Right kidney (tissue), 9 donors: ENCODE measurements at places on chromosomes 2 and 18.
A peak's percentile ranks its signal among the peaks of the same experiment; 100 is the strongest.

GRCh38 chr2:238458651-238459050 lies 31.9 kb downstream of the ASB1 start:
- DNase-seq: no peak

GRCh38 chr2:153214337-153214736 lies 264.2 kb downstream of the RPRM start:
- no peak for DNase-seq

- DNase-seq: peak; percentile 8
Observed at GRCh38 chr18:67104700-67105284, 411.7 kb downstream of the DSEL start.

DNA sequence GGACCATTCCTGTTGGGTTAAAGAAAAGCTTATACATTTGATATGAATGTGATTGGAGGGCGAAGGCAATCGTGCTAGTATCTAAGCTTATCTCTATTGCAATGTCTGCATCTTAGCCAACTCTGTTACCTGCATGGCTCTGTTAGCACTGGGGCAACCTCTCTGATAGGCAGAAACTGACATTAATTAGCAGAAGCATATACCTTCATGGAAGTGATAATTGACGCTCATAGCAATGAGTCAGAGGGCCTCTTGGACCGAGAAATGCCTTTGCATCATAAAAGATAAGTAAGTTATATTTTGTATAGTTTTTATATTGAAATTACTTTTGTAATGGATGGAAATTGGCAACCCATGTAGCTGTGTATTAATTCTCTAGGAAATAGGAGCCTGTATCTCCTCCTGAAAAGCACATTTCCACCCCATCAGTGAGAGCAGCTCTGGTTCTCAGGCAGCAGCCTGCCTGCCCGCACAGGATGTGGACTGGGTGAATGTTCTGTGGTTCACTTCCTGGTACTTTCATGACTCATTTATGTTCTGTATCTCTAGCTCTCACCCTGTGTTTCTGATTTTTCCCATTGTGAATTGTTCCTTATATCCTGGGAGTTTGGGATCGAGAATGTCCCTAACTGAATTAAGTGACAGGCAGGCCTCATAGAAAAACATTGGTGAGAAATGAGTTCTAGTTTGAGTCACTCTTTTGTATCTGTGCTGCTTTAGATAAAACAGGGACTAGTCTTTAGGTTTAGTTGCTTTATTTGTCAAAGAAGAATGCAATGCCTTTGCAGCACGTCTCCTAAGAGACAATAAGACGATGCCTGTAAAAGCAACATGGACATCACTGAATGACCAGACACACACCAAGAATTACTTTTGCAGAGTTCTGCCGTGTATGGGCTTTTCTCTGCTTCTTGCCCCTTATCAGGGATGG lies 344.9 kb downstream of the DCDC2C start:
- DNase-seq: no peak

GRCh38 chr18:9737472-9738121 lies 29.5 kb downstream of the RAB31 start:
- DNase-seq: peak; percentile 47

DNA sequence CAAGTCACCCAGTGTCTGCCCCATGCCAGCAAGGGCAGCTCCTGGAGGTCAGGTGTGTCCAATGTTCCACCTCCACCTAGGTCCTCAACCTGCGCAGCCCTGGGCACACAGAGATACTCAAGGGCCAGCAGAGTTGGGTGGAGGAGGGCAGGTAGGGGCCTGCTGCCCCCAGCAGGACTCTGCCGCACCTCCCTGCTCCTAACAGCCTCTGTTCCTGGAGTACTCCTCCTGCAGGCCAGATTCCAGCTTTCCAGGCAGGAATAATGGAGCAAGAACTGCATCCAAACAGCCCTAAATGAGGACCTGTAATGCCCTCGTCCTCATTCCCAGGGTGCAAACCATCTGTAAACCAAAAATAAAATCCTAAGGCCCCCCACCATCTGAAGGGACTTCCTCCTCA lies 44.4 kb upstream of the ACAA2 start:
- no peak for DNase-seq

DNA sequence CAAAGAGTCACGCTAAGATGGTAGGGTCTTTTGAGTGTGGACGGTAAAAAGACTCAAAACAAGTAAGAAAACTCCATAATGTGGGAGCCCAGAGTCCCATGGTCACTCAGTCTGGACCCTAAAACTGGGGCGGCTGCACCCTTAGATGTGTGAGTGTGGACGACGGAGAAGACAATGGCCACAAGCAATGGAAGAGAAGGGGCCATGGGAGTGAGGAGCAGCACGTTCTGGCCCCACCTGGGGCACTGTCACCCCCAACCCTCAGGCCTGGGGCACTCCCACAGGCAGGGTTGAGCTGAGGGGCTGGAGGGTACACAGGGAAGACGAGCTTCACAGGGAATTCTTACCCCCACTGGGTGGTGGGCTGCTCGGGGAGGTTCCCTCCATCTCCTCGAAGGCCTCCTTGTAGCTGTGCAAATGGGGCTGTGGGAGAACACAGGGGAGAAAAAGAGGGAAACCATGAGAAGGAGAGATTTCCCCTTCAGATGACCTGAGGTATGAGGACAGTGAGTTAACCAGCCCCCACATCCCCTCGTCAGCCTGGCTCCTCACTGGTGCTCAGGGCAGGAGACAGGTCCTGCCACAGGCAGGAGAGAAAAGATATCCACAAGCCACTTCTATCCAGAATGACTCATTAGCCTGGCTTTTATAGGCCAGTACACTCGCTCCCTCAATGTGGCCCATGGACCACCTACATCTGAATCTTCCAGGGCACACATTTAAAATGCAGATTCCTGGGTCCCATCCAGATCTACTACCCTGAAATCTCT lies 167.9 kb downstream of the TNS1 start:
- DNase-seq: no peak

- DNase-seq: no peak
Observed at GRCh38 chr18:62862466-62862865, 147.1 kb downstream of the PHLPP1 start.

- no peak for DNase-seq
Observed at GRCh38 chr18:6797171-6797570, 67.7 kb downstream of the ARHGAP28 start.

- no peak for DNase-seq
Observed at GRCh38 chr18:57898506-57899124, 95.5 kb upstream of the ATP8B1 start.

DNA sequence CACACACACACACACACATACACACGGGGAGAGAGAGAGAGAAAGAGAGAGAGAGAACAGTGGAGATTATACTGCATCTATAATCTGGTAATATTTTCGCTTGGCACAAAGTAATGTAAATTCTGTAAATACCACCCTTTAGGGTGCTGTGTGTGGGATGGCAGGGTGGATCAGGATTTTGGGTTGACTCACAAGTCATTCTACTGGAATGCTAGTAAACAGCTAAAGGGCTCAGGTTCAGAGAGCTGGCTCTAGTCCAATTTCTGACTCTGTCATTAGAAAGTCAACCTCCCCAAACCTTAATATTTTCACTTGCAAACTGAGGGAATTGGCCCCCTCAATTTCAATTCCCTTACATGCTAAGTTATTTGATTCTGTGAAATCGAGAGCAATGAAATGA lies 308.3 kb downstream of the TSN start:
- DNase-seq: no peak

GRCh38 chr18:40882468-40882867 lies 1072.6 kb upstream of the PIK3C3 start:
- no peak for DNase-seq

DNA sequence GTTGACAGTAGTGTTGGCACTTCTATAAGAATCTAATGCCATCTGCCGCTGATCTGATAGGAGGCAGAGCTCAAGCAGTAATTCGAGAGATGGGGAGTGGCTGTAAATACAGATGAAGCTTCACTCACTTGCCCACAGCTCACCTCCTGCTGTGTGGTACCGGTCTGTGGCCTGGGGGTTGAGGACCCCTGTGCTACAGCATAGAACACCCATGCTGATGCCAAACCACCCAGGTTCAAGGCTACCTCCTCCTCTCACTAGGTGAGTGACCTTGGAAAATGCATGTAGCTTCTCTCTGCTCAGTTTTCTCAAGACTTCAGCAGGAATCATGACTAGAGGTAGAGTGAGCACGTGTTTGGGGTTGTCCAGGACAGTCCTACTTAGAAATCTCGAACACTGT lies 263.4 kb downstream of the SH3BP4 start:
- no peak for DNase-seq

DNA sequence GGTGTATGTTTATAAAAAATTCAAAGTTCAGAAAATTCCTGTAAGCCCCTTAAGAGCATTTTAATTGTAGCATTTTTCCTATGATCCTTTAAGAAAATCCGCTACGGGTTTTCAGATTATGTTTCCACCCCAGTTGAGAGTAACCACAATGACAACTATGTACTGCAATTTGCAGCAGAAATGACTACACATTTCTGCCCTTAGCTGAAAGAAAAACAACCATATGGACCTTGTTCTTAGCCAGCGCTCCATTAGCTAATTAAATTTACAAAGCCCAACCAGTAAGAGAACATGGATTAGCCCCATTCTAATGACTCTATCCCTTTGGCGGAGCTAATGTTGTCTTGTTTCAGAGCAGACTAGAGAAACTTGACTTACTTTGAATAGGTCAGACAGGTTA lies 247.6 kb downstream of the SLC8A1 start:
- no peak for DNase-seq

DNA sequence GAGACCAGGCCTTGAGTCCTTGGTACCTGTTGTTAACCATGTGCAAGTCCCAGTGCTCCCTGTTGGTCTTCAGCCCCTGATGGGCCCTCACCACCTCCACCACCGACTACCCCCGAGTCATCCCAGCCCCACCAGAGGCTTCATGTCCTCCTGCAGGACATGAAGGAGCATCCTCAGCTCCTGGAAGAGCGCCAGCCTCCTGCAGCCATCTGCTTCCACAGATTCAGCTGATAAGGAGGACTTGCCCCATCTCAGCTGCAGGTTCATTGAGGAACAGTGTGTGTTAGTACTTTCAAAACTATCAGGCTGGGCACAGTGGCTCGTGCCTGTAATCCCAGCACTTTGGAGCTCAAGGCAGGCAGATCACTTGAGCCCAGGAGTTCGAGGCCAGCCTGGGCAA lies 151.9 kb downstream of the ATP9B start:
- no peak for DNase-seq

- no peak for DNase-seq
Observed at GRCh38 chr2:38572167-38572566, 30.6 kb downstream of the HNRNPLL start.

GRCh38 chr2:107358362-107358761 lies 468.3 kb upstream of the RGPD4 start:
- no peak for DNase-seq

GRCh38 chr18:70418546-70419311 lies 129.9 kb downstream of the SOCS6 start:
- peak; percentile 8 for DNase-seq

DNA sequence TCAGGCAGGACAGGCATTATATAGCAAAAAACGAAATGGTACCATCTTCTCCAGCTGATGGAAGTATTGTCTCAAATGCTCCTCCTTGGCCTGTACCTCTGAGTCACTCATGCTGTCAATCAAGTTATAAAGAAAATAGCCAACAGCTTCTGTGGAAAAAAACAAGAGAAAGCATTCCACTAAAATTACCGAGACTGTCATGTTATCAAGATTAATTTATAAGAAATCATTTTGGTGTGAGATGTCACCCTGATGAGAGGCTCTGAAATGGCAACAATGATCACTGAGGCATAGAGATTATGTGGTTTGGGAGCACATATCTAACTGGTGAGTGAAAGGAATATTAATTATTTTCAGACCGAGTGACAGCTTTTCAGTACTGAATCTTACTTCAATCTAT lies 47.4 kb downstream of the LRPPRC start:
- DNase-seq: no peak

GRCh38 chr18:65221115-65221514 lies 529.7 kb upstream of the CDH7 start:
- DNase-seq: no peak

GRCh38 chr2:191933307-191934105 lies 86.6 kb upstream of the CAVIN2 start:
- no peak for DNase-seq

DNA sequence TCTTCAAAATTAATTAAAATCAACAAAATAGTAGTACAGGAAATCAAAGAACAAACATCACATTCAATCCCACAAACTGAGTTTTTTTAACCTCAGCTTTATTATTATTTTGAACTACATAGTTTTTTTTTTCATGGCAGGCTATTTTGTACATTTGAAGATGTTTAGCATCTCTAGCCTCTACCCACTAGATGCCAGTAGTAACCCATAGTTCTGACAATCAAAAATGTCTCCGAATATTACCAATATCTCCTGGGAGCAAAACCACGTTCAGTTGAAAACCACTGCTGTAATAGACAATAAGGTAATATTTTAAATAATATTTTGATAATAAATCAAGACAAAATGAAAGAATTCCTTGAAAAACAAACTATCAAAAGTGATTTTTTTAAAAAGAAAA lies 702.6 kb upstream of the LRRTM1 start:
- no peak for DNase-seq

DNA sequence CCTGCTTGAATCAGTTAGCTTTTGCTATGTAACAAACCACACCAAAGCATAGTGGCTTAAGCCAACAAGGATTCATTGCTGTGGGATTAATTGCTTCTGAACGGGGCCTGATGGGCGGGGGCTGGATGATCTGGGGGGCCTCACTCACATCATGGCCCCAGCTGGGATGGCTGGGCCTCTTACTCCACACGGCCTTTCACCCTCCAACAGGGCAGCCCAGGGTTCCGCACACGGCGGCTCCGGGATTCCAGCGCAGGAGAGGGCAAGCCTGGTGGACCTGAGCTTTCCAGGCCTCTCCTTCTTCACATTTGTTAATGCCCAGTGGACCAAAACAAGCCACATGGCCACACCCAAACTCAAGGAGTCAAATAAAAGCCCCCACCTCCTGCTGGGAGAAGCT lies 86.3 kb upstream of the PHLPP1 start:
- no peak for DNase-seq

DNA sequence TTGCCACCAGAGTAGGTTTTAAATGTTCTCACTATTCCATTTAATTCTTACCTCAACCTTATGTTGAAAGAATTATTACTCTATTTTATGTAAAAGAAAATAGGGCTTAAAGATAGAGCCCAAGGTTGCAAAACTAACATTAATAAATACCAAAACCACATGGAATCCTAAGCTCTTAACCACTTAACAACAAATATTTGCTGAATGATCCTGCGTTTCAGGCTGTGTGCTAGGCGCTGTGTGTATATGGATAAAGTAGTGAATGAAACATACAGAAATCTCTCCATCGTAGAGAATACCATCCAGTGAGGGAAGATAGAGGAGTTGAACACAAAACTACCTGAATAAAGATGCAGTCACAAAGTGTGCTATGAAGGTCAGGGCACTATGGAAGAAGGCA lies 485.1 kb downstream of the THSD7B start:
- DNase-seq: no peak

GRCh38 chr2:109216332-109216731 lies 87.3 kb downstream of the SH3RF3 start:
- no peak for DNase-seq

GRCh38 chr2:85401464-85401805 lies 8.7 kb downstream of the CAPG start:
- no peak for DNase-seq

DNA sequence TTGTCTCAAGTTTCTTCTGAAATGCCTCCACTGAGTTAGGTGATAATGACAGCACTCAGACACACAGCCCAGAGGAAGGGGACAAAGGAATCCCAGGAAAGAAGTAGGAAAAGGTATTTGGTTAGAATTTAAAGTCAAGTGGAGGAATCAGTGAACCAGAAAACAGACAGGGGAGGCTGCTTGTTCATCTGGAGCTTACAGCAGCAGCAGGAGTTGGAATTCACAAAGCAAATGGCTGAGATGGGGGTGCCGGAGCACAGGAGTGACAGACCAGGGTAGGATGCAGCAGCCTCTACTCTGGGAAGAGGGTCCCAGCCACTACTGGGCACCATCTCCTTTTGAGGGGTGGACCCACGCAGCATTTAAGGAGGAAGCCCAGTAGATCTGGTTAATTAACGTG lies 104.8 kb downstream of the ST6GAL2 start:
- DNase-seq: peak; percentile 41
